ENCODE measurements at places on chromosomes 4 and X.

- peak; percentile 44 for ATAC-seq
Measured at GRCh38 chrX:47814851-47815250, 21.9 kb upstream of the ZNF81 start.

- peak; percentile 93 for ATAC-seq
Measured at GRCh38 chr4:86497980-86498862, 95.9 kb upstream of the PTPN13 start.

DNA sequence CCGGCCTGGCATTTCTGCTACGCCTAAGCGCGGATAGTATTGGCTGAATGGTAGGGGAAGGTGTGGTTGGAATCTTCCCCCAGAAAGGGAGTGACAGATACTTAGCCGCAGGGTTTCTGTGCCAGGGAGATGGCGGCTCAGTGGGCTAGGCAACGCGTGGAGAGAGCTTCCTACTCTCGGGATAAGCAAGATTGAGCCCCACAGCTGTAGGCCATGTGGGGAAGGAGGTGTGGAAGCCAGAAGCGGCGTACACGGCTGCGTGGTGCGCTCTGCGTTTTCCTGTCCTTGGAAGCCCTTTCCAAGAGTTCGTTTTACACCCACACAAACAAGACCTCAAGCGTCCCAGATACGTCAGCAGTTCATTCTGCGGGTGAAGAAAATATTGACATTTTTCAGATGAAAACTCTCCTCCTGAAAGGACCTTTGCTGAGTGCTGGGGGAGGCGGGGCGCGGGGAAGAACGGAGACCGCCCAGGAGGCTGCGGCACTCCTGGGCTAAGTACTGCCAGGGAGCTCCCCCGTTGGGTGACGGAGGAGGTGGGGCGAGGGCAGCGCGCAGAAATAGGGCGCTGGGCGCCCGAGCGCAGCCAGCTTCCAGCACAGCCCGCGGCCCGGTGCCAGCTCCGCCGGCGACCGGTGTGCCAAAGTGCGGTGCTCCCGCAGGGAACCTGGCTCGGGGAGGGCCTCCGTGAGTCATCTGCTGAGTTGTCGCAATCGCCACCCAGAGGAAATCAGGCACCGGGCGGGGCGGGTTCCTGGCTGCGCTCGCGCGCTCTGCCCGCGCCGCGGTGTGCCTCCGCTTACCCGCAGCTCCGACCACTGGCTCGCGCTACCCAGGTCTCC, at the start of gene GPAT3:
Gene GPAT3, plus strand, starts transcription at position 589 of the 842 bp plus-strand sequence. CDS start 515 bp downstream, outside the sequence.
- peak; percentile 74 for ATAC-seq

- ATAC-seq = no peak
Measured at GRCh38 chr4:137896221-137896737, 345.9 kb downstream of the SLC7A11 start.

- ATAC-seq = no peak
Measured at GRCh38 chrX:856566-857290, 226.1 kb downstream of the SHOX start.

- no peak for ATAC-seq
Measured at GRCh38 chrX:132591719-132592275, 103.0 kb upstream of the MBNL3 start.

DNA sequence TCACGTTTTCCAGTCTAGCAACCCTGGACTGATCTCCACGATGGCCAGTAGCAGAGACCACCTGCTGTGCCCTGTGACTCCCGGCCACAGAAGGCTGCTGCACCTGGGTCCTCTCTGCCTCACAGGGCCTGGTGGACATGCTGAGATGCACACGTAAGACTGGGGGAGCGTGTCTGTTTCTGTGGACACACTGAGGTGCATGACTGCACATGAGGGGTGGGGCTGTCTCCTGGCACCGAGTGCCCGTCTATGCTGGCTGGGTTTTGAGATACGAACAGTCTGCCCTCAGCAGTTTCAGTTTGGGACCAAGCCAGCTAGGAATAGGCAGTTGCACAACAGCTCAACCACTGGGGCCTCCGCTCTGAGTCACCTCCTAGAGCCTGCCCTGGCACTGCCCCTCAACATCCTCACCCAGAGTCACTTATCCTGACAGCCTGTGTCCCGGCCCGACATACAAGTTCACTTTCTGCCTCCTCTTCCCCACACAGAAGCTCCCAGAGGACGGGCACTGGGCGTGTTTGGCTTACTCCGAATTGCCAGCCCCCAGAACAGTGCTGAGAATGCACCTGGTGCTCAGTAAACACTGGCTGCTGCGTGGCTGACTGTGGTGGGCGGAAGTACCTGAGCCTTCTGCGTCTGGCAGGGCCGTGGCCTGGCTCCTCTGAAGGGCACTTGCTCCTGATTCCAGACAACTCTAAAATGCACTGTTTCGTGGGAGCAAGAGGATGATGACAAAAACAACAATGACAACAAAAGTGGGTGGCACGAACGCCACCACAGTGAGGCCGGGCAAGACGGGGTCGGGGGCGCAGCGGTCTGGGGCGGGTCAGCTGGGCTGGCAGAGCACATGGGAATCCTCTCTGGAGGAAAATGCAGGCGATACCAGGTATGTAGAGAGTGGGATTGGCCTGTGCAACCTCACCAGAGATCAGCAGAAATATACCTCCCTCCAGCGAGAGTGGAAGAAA, 30.9 kb downstream of the RNF212 start:
- peak; percentile 85 for ATAC-seq

GRCh38 chr4:6555519-6555918, 19.5 kb upstream of the MAN2B2 start:
- ATAC-seq = no peak
